ENCODE measurements at places on chromosomes 4 and X.
A peak's percentile ranks its signal among the peaks of the same experiment; 100 is the strongest.

GRCh38 chr4:24477919-24478318 is 106.4 kb downstream of the DHX15 start:
- no peak for DNase-seq

GRCh38 chr4:164136180-164136616 is 617.7 kb upstream of the SMIM31 start:
- DNase-seq: peak; percentile 1

DNA sequence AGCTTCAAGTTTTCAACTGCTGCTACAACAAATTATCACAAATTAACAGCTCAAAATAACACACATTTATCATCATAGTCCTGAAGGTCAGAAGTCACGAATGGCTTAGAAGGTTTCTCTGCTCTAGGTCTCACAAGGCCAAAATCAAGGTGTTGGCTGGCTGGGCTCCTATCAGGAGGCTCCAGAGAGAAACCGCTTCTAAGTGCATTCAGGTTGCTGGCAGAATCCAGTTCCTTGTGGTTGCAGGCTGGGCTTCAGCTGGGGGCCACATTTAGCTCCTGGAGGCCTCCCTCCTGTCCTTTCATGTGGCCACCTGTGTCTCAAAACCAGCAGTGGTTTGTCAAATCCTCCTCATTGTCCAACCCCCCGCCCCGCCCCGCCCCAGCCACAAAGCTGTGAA is 15.4 kb downstream of the MRFAP1 start:
- no peak for DNase-seq

GRCh38 chr4:99411041-99411440 is 24.1 kb downstream of the ADH7 start:
- no peak for DNase-seq

DNA sequence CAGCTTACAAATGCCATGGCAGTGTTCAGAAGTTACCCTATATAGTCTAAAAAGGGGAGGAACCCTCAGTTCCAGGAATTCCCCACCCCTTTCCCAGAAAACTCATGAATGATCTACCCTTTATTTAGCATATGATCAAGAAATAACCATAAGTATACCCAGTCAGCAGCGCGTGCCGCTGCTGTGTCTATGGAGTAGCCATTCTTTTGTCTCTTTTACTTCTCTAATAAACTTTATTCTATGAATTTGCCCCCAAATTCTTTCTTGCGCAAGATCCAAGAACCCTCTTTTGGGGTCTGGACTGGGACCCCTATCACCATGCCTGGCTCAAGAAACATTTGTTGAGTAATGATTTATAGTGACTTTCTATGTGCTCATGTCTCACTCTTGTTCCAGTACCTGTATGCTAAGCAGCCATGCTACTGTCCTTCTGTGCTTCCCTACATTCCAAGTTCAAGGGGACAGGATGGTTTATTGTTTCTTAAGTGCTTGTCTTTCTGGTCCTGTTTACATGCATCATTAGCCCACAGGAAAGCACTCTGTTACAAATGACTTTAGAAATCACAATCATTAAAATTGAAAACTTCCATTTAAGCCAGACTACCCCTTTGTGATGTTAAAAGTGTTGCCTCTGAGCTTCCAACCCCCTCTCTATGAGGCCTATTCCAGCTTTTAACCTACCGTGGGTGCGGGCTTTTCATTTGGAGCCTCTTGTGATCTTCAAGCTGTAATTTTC is 63.4 kb upstream of the S100G start:
- DNase-seq: no peak

GRCh38 chrX:18855919-18856644 is 127.8 kb downstream of the PHKA2 start:
- no peak for DNase-seq

DNA sequence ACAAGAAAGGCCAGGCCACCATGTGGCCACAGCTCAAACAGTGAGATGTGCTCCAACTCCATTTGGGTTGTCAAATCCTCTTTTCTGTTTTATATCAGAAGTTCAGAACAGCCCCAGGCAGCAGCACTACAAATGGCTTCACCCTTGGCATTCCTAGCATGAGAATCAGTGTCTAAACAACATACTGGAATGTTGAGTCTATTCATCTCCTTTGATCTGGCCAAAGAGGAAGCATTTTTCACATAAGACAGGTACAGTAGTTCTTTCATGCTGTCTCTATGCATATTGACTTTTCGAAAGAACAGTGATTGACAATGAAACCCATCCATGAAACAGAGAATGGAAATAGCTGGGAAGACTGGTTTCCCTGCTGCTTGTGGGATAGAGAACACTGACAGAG is 289.5 kb downstream of the USP46 start:
- DNase-seq: no peak

DNA sequence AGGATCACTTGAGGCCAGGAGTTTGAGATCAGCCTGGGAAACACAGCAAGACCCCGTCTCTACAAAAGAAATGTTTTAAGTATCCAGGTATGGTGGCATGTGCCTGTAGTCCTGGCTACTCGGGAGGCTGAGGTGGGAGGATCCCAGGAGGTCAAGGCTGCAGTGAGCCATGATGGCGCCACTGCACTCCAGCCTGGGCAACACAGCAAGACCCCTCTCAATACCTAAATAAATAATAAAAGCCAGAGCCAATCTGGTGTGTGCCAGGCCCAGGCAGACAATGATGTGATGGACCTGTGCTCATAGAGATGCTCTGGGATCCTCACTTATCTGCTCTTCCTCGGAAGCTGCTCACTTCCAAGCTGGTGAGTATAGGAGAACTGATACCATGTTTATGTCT is 18.2 kb upstream of the SASH3 start:
- DNase-seq: no peak

DNA sequence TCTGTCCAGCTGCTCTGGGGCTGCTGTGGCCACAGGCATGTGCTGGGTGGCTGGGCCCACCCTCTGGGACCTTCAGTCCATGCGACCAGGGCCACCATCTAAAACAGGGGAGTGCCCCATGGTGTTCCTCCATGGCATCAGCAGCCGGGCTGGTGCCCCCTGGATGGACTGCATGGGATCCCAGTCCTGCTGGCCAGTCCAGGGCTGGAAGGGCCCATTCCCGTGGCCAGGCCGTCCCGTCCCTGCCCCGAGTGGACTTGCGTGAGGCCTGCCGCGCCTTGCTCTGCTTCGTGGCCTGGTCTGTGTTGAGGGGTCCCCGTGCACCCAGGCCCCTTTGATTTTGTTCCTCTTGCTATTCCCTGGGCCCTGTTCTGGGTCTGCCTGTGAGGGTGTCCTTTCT is 36.4 kb downstream of the SORCS2 start:
- no peak for DNase-seq

DNA sequence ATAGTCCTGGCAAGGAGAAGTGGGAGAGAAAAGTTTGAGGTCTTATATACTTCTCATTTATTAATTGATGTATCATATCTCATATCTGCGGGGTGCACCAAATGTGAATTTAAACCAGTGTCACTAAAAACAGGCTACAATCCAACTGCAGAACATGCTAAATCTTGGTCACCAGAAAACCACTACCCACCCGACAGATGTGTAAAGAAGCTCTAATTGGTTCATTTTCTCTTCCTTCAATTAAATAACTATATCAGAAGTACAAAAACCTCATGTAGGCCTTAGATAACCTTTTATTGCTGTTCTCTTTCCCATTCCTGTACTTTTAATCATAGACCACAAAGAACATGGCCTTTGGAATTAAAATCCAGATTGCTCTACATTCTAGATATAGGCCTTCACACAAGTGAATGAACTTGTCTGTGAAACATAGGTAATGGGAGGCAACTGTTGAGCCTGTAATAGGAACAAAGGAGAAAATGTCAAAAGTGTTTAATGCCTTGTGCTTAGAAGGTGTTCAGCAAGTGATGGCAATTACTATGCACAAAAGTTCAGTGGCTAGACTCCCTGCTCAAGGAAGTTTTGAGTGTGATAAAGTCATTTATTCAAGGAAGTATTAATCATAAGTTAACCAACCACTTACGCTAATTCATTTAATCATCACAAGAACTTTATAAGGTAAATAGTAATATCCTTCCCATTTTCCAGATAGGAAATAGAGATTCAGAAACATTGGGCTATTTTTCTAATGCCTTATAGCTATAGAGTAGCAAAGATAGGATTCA is 425.6 kb downstream of the INPP4B start:
- DNase-seq: no peak

GRCh38 chrX:17592117-17592516 is 145.2 kb upstream of the SCML1 start:
- no peak for DNase-seq

DNA sequence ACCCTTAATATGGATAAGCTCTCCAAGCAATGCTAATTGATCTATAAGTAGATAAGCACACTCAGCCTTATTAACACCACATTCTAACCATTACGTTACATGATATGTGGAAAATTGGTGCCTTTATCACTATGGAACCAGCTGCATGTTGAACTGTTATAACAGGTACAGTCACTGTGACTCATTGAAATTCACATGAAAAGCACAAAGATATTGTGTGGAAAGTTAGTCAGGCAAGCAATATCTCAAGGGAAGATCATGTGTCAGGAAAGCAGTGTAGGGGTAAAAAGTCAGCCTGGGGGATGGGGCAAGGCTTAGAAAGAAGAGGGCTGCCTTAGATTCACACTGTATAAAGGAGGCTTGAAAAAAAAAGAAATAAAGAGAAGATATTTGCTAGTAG is 313.7 kb upstream of the SMIM31 start:
- no peak for DNase-seq

- peak; percentile 77 for DNase-seq
Observed at GRCh38 chr4:57426779-57427395, 316.7 kb upstream of the IGFBP7 start.

- no peak for DNase-seq
Observed at GRCh38 chrX:41522671-41523070, 75.5 kb downstream of the NYX start.

DNA sequence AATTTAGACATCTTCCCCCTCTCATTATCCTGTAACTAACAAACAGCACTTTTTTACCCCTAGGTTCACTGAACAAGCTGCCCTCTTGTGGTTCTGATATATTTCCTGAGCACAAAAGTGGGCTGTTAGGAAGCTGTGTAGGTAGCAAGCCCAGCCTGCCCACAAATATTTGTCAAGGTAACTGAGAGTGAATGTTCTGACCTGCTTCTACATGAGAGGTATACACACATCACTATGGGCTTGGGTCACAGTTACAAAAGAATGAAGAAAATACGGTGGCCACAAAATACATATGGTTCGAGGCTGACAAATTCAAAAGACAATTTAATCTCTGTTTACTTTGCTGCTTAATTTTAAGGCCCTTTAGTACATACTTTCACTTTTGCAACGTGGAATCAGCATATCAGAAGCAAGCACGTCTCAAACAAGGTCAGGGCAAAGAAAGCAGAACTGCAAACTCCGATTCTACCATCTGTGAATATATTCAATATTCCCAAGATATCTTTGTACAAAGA is 78.7 kb downstream of the RBM47 start:
- no peak for DNase-seq

DNA sequence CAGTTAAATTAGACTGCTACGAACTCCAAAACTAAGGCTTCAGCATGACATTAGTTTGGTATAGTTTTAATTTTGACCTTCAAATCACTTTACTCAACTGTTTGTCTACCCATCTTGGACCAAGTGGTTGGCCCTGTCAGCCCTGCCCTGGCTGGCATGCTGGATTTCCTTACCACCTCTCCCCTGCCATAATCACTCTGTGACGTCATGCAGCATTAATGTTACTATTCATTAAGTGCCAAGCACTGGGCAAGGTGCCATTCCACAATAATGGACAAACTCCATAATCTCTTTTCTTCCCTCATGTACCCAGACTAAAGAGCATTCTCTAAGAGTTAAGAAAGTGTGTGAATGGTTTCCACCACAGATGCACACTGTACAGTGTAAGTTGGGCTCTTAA is 277.0 kb upstream of the INTU start:
- DNase-seq: no peak

DNA sequence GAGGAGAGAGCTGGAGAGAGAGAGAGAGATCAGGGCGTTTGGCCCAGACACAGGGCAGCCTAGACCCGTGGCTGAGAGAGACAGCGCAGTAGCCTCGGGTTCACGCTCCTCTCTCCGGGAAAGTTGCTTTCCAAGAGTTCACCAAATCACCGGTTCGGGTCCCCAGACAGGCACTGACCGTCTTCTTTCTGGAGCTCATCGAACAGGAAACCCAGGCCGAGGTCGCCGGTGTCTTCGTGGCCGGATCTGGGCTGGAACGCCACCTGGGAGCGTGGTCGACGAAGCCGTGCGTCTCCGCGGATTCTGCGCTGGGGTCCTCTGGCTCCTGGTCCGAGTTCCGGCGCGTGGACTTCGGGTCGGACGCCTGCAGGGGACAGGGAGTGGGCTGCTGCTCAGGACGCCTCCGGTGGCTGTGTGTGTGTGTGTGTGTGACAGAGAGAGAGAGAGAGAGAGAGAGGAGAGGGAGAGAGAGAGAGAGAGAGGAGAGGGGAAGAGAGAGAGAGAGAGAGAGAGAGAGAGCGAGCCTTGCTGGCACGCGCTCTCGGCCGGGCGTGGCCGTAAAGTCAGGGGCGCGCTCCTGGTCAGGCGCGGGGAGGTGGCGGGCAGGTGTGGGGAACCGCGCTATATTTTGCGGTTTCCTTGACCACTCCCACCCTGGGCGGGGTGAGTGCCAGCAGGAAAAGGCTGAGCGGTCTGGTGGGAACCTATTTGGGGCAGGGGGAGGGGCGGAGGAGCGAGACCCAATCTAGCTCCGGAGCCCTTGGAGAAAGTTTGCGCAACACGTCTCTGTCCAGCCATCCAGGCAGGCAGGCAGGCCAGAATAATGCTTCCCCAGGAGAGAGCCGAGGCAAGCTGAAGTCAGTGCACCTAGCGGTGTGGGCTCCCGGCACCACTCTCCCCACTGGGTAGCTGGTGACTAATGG is 62.1 kb downstream of the RHOXF2B start:
- DNase-seq: no peak

GRCh38 chr4:158997660-158998349 is 105.1 kb upstream of the RAPGEF2 start:
- DNase-seq: no peak

GRCh38 chr4:18556402-18556801 is 534.8 kb upstream of the LCORL start:
- DNase-seq: no peak

- peak; percentile 80 for DNase-seq
Observed at GRCh38 chr4:180664766-180665368, 1578.3 kb upstream of the TENM3 start.

- DNase-seq: no peak
Observed at GRCh38 chrX:2397229-2398063, 103.3 kb downstream of the DHRSX start.

DNA sequence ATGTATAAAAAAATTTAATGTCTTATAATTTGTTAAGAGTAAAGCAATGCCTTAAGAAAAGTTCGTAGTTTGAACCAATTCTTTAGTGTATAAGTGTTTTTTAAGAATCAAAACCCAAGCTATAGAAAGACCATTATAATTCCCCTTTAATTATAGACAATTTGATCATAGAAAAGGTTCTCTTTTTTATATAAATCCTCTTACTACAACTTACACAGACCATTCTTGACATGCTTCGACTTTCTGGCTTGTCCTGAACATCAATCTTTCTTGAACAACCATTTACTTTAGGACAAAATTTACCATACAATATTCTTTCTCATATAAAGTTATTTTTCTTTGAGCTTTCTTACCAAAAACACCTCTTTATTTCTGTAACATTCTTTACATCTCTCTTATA is 330.5 kb upstream of the SPANXN1 start:
- peak; percentile 1 for DNase-seq

GRCh38 chr4:150385606-150386005 is 196.3 kb upstream of the MAB21L2 start:
- DNase-seq: no peak

Measured in RKO (cell line).